Fibroblast of villous mesenchyme (primary cell): ENCODE measurements at places on chromosomes 12 and 14. TPM values are rescaled to one million over a fixed set of nuclear protein-coding genes. Genes with fewer than 3 reads are reported as not detected.

The R3HDM2 gene
- 16.8 and 19.0 TPM in 2 replicates for total RNA-seq

The RPS6KA5 gene
- total RNA-seq, result 0.86 and 0.97 TPM in 2 replicates

The ADAM21 gene
- under 0.01 and 0.43 TPM in 2 replicates for total RNA-seq

The LRFN5 gene
- 0.97 and 1.7 TPM in 2 replicates for total RNA-seq

The LRCOL1 gene
- total RNA-seq, result 0.32 TPM in 1 of 2 replicates, not detected in the other

The BDKRB2 gene
- 51.5 and 105 TPM in 2 replicates for total RNA-seq

The HOTAIR gene
- 0.86 and 3.2 TPM in 2 replicates for total RNA-seq

The ARHGEF25 gene
- 28.0 and 48.4 TPM in 2 replicates for total RNA-seq

The ING4 gene
- 23.8 and 25.5 TPM in 2 replicates for total RNA-seq

The IL26 gene
- not detected in 2 replicates for total RNA-seq

The MAP1LC3B2 gene
- total RNA-seq, result 0.32 and 0.43 TPM in 2 replicates

The APOF gene
- not detected in 2 replicates for total RNA-seq

The TMEM179 gene
- under 0.01 TPM in 1 of 2 replicates, not detected in the other for total RNA-seq

The PPTC7 gene
- total RNA-seq, result 6.4 and 9.5 TPM in 2 replicates

The TAS2R9 gene
- not detected in 2 replicates for total RNA-seq

The CFAP251 gene
- 6.8 and 8.2 TPM in 2 replicates for total RNA-seq

The RBP5 gene
- total RNA-seq, result not detected in 2 replicates
